ENCODE measurements at places on chromosomes 13 and 19. TPM values are rescaled to one million over a fixed set of nuclear protein-coding genes. Genes with fewer than 3 reads are reported as not detected.

GARIN5B gene
- total RNA-seq = not detected

SIGLEC9 gene
- total RNA-seq = not detected

LILRB5 gene
- total RNA-seq = not detected

NRTN gene
- not detected for total RNA-seq

PROZ gene
- not detected for total RNA-seq

ZNF492 gene
- total RNA-seq = 0.36 TPM

ZNF540 gene
- total RNA-seq = 2.1 TPM

NAPSA gene
- total RNA-seq = 0.29 TPM

EPSTI1 gene
- 25.9 TPM for total RNA-seq

KLK8 gene
- total RNA-seq = not detected

ZNF600 gene
- total RNA-seq = 9.8 TPM

PAK4 gene
- total RNA-seq = 6.8 TPM

NPAS1 gene
- total RNA-seq = 0.72 TPM

TBXA2R gene
- total RNA-seq = 1.5 TPM

GIPC3 gene
- total RNA-seq = under 0.01 TPM

ERICH4 gene
- total RNA-seq = not detected

DAND5 gene
- total RNA-seq = not detected

COG3 gene
- 33.3 TPM for total RNA-seq

ABHD8 gene
- total RNA-seq = 14.8 TPM

GNG7 gene
- 0.29 TPM for total RNA-seq

CEACAM19 gene
- 1.2 TPM for total RNA-seq

FOXO1 gene
- 7.4 TPM for total RNA-seq

ASPDH gene
- total RNA-seq = not detected

ZNF534 gene
- total RNA-seq = not detected

ALKBH6 gene
- total RNA-seq = 12.3 TPM

MCF2L gene
- 6.5 TPM for total RNA-seq

FUT2 gene
- total RNA-seq = not detected

GRIN3B gene
- total RNA-seq = not detected

EFNA2 gene
- not detected for total RNA-seq

ZC3H4 gene
- total RNA-seq = 10.9 TPM

SAMD1 gene
- total RNA-seq = 27.9 TPM

STARD13 gene
- total RNA-seq = 28.2 TPM

ZNF132 gene
- total RNA-seq = 8.8 TPM

CHST8 gene
- total RNA-seq = not detected

KLF5 gene
- total RNA-seq = 4.0 TPM

ZFR2 gene
- not detected for total RNA-seq

MATK gene
- not detected for total RNA-seq

LMO7 gene
- 536 TPM for total RNA-seq

KLK3 gene
- not detected for total RNA-seq

IGFLR1 gene
- total RNA-seq = 0.72 TPM

NDUFB7 gene
- 219 TPM for total RNA-seq

TNFSF11 gene
- total RNA-seq = 0.72 TPM

PLA2G4C gene
- total RNA-seq = 3.2 TPM

ATP8A2 gene
- total RNA-seq = 0.72 TPM

ANKRD10 gene
- total RNA-seq = 156 TPM

KIR2DL4 gene
- not detected for total RNA-seq

CPAMD8 gene
- total RNA-seq = 0.29 TPM

ZNF529 gene
- 11.9 TPM for total RNA-seq
